Chondrocyte (in vitro differentiated cells): ENCODE measurements at places on chromosomes 16 and 17.

GRCh38 chr16:81879625-81880024, 100.5 kb downstream of the PLCG2 start:
- DNase-seq = no peak

GRCh38 chr17:37043201-37043600, 94.4 kb downstream of the AATF start:
- no peak for DNase-seq

DNA sequence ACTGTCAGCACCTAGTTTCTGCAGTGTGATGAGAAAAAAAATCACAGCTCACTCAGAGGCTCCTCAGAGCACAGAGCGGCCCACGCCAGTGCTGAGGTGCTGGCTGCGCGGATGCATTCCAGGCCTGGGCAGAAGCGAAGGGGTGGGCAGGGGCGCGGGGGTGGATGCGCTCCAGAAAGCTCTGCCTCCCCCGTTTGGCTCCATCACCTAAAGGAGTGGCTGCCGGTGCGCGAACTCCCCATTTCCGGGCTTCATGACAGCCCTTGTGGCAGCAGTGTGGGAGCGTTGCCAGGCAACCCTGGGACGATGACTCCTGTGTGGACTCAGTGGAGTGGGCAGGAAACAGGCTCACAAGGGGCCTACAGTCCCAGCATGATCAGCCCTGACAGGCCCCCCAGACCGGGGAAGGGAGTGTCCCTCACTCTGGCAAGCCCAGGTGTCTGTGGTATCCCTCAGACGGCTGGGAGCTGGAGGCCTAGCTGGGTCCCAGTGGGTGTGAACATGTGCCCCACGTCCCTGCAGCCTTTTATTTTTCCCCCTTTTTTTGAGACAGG, 32.8 kb upstream of the NUDT16L1 start:
- DNase-seq = no peak

- no peak for DNase-seq
These were observed 30.4 kb upstream of the PAFAH1B1 start for GRCh38 chr17:2563061-2563460.

DNA sequence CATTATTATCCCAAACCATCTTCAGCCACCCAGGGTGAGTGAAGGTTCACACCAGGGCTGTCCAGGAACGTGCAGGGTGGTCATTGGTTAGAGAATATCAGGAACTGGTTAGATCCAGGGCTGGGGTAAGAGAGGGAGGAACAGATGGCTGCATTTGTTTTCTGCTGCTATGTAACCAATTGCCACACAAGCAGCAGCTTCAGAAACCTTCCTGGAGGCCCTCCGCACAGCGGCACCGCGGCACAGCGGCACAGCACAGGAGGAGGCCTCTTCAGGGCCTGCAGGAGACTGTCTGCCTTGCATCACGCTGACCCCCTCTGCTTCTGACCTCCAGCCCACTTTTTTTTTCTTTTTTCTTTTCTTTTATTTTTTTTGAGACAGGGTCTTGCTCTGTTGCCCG, 86.1 kb downstream of the KCNJ12 start:
- DNase-seq = no peak

- no peak for DNase-seq
These were observed 49.4 kb upstream of the GSE1 start for GRCh38 chr16:85563515-85564276.

DNA sequence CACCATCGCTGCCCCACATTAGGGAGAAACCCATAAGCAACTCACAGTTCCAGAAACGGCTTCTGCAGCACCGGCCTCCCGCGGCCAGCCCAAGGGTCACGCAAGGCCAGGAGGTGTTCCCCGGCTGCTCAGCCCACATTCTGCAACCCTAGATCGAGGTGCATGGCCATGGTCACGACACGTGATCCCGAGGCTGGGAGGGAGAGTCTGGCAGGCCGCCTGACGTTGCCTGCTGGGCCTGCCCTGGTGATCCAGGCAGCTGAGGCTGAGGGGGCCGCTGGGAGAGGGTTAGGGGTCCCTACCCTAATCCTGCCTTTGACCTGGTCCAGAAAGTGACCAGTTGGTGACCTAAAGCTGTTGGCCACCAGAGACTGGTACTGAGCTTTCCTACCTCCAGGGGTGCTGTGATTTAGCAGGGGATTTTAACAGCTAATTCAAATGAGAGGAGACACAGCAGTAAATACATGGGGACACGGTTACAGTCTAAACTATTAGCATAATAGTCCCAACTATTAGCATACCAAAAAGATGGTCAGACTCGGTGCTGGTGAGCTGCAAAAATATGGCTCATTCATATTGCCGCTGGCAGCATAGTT, 97.4 kb upstream of the CIBAR2 start:
- no peak for DNase-seq

GRCh38 chr16:3575491-3575890, 1.7 kb downstream of the NLRC3 start:
- no peak for DNase-seq

GRCh38 chr16:53991754-53992378, 287.9 kb downstream of the FTO start:
- DNase-seq = no peak

GRCh38 chr16:74729783-74730683, 29.4 kb upstream of the MLKL start:
- DNase-seq = no peak

DNA sequence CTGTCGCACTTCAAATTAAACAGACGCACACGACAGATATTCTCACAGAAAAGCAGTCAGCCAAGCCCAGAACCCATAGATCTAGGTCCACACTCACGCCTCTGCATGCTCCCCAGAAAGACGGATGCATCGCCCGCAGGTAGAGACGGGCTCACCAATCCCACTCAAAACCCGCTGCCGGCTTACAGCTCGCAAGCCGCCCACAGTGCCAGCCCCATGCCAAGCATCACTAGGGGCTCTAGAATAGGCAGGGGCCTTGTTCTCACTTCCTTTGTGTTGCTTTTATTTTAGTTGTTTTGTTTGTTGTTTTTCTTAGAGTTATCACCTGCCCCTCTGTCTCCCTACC, 336 bp upstream of the BMERB1 start:
- no peak for DNase-seq

- no peak for DNase-seq
These were observed 64.8 kb downstream of the SEC14L1 start for GRCh38 chr17:77205396-77206125.

DNA sequence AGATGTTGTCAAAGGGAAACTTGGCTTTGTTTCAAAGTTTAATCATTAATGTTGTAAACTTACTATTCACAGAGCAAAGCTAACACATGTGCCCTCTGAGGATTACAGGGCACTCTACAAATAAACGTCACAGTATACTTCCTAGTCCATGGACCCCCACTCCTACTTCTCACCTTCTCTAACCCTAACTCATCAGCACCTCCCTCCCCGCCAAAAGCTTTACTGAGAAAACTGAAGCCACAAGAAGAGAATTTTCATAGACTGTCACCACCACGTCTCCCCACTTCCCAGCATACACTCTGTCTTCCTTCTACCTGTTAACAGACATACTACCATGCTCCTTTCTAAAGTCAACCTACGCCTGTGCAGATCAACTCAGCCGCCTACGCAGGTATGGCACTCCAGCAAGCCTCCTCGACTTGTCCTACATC, 29.0 kb downstream of the HELZ start:
- no peak for DNase-seq

DNA sequence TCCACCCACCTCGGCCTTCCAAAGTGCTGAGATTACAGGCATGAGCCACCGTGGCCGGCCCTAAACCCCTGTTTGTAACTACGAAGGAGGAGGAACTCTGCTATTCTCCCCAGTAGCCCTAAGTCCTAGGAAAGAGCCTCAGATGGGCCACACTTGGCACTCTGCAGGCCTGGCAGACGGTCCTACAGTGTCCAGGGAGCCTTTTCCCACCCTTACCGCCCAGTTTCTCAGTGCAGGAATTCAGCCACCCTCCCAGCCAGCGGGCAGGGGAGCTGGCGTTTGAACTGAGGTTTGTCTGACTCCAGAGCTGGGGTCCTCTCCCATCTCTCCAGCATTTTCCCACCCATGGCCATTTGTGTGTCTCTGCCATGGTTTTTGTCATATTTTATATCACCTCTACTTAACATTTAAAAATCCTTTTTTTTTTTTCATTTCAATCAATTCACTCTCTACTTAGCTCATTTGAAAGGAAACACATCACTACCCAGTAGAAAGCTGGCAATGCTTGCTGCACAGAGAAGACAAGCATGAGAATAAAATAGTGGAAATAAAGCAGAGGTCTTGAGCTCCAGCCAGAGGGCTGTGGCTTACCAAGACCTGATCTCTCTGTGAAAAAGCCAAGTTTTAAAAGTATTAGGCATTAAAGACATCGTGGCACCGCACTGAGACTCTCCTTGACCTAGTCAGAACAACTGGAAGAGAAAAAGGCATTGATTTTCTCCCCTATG, 34.9 kb downstream of the BCO1 start:
- peak; percentile 46 for DNase-seq

DNA sequence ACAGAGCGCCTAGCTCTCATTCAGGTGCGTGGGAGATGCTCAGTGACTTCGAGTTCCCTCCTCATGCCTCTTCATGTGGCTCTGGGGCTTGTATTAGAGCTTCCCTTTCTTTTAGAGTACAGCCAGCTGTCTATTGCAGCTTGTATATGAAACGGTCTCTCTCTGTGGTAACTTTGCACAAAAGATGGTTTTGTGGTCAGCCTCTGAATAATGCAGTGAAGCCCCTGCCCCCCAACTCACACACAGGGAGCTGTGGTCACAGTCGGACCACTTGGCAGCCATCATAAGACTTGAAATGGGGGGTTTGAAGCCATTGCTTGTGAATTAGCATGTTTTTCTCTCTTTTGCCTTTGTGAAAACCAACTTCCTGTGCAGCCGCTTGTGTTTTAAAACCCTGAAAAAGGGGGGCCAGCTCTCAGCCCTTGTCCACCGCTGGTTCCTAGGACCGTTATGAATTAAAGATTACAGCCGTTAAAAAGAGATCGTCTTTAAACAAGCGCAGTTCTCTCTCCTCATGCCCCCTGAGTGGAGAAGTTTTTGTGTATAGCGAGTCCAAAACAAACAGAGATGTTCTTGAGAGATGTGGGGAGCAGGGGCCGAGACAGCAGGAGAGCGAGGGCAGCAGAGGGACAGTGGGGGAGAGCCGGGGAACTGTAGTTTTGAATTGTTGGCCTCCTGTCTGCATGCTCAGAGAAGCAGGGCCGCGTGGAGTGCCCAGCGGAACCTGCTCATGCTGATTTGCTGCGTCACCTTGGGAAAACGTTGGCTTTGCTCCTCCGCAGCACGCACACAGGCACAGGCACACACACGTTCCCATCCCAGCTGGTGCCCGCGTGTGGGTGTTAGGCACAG, 199.0 kb downstream of the MSI2 start:
- no peak for DNase-seq

- DNase-seq = no peak
These were observed 24.3 kb upstream of the MGAT5B start for GRCh38 chr17:76843703-76844484.

GRCh38 chr16:69903865-69904415, 47.2 kb upstream of the CLEC18A start:
- DNase-seq = no peak

- no peak for DNase-seq
These were observed 18.4 kb downstream of the CHD9NB start for GRCh38 chr16:53034306-53034705.

- no peak for DNase-seq
These were observed 1.4 kb upstream of the RHBDF2 start for GRCh38 chr17:76502341-76503211.

DNA sequence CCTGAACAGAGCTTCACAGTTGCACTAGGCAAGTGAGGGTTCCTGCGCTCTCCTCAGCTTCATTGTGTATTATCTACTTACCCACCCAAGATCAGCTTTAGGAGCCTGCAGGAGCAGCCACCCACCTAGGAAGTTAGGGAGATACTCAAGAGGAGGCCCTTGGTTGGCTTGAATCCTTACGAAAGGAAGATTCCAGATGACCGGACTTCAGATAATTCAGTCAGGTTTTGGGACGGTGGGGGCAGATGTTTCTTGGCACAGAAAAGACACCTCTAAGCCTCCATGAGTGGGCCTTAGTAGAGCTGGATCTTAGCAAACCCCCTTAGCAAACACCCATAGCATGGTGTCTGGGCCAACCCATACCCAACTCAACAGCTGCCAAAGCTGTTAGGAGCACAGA, 2.4 kb upstream of the CBFB start:
- no peak for DNase-seq

GRCh38 chr16:82522026-82522425, 104.7 kb upstream of the CDH13 start:
- DNase-seq = no peak

DNA sequence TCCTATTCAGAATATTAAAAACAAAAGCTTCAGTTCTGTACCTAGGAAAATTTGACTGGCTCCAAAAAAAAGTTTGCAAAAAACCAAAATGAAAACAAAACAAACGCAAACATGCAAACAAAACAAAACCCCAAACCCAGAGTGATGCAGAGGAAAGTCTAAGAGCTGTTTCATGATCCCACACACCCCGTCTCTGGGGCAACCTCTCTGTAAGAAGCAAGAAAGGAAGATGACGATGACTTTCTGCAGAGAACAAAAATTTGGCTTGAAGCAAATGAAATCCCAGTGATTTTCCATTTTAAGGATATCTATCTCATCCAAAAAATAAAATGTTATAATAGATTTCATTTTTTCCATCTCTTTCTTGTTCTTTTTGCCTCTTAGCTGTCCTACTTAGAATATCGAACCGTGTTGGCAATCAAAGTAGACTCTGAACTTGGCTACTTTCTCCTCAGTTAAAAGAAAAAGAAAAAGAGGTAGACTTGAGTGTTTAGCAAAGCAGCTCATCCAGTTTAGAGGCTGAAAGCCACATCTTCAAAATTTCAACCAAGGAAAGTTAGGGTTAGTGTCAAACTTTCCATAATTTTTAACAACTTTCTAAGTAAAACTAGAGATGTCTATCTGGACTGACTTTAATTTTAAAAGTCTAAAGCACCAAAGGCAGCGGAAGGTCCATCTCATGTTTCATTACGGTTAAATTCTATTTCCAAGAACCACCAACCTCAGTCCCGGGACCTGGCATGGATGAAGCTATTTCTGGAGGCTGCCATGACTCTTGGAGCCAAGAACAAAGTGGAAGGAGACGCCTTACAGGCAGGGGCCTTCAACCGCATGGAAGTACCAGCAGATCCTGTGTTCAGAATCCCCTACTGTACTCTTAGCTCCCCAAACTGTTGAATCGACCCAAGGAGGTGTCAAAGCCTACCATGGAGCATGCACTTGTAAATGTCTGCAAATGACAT, 180.8 kb downstream of the XYLT1 start:
- DNase-seq = no peak

- peak; percentile 81 for DNase-seq
These were observed 5.9 kb upstream of the CCDC57 start for GRCh38 chr17:82218349-82219075.
